Left ventricle myocardium inferior (tissue), 1 donor: ENCODE measurements at places on chromosomes 3 and 15.

DNA sequence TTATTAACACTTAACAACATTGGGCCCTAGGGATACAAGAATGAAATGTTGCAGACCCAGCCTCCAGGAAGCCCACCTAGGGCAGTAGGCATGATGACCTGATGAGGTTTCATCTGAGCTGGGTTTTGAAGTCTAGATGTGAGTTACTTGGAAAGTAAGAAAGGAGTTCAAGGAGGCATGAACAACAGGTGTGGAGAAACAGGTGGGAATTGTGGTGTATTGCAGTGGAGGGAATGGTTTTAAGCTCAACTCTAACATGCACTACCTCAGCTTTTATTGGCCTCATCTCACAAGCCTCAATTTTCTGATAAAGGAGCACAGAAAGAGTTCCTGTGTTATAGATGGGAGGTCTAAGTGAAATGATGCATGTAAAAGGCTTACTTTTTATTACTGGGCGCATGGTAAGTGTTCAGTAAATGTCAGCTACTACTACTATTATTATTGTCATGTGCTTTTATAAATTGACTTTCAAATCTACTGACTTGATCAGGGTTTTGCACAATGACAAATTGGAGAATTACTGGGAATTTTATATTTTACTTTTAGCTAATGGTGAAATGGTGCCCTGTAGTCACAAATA, 19.3 kb downstream of the SCAANT1 start:
- H3K4me3 ChIP-seq: no peak overlapping the region
- no peaks in the 10 kb centered on the region for H3K27me3 ChIP-seq
- no peak for DNase-seq
- H3K36me3 ChIP-seq: peaks cover 8% of the 10 kb centered on the region

DNA sequence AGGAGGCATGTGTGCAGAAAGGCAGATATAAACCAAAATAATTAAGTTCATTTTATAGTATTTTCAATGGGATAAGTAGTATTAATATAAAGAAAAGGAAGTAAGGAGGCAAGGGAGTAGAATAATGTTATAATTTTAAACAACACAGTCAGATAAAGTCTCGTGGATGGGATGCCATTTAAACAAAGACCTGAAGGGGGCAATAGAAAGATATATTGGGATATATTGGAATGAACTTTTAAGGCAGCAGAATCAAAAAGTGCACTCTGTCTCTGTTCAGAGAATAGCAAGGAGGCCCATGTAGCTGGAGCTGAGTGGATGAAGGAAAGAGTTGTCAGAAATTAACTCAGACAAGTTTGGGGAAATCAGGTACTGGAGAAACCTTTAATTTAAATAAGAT, 158.7 kb downstream of the CGGBP1 start:
- H3K27me3 ChIP-seq: no peaks in the 10 kb centered on the region
- H3K27ac ChIP-seq: no peak overlapping the region
- H3K4me3 ChIP-seq: no peak overlapping the region
- no peaks in the 10 kb centered on the region for H3K36me3 ChIP-seq
- no peaks in the 10 kb centered on the region for H3K4me1 ChIP-seq

DNA sequence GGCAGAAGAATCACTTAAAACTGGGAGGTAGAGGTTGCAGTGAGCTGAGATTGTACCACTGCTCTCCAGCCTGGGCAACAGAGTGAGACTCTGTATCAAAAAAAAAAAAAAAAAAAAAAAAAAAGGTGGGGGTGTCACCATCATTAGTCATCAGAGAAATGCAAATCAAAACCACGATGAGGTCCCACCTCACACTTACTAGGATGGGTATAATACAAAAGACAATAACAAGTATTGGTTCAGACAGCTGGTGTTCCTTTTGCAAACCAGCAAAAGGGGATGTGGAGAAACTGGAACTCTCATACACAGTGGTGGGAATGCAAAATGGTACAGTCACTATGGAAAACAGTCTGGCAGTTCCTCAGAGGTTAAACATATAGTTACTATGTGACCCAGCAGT, 78.7 kb upstream of the TSC22D2 start:
- H3K4me1 ChIP-seq: peaks cover 9% of the 10 kb centered on the region
- no peak for DNase-seq
- H3K27me3 ChIP-seq: no peaks in the 10 kb centered on the region
- H3K4me3 ChIP-seq: no peak overlapping the region
- H3K27ac ChIP-seq: no peak overlapping the region
- H3K36me3 ChIP-seq: no peaks in the 10 kb centered on the region

GRCh38 chr15:29665444-29666003, 156.7 kb downstream of the TJP1 start:
- H3K4me3 ChIP-seq: no peak overlapping the region
- H3K27me3 ChIP-seq: peaks cover 23% of the 10 kb centered on the region
- DNase-seq: no peak
- H3K36me3 ChIP-seq: no peaks in the 10 kb centered on the region
- no peak overlapping the region for H3K27ac ChIP-seq
- no peaks in the 10 kb centered on the region for H3K4me1 ChIP-seq

GRCh38 chr15:61853195-61853594, 207.1 kb downstream of the VPS13C start:
- H3K36me3 ChIP-seq: peaks cover 34% of the 10 kb centered on the region
- peaks cover 15% of the 10 kb centered on the region for H3K4me1 ChIP-seq
- no peak overlapping the region for H3K27ac ChIP-seq
- no peaks in the 10 kb centered on the region for H3K27me3 ChIP-seq
